ENCODE measurements at places on chromosomes 4 and X.
A peak's percentile ranks its signal among the peaks of the same experiment; 100 is the strongest.

- no peak for DNase-seq
Observed at GRCh38 chr4:151857368-151857767, 96.6 kb upstream of the GATB start.

DNA sequence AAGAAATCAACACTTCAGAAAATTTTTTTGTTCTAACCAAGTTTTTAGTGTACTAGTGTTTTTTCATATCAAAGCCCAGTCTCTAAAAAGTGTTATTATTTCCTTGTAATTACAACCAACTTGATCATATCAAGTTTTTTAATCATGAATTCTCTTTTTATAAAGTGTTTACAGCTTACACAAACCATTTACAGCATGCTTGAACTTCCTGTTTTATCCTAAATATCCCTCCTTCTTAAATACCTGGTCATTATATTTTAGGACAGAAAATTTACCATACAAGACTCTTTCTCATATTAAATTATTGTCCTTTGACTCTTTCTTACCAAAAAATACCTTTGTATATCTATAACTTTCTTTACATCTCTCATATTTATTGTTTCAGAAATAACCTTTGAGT, 89.4 kb upstream of the NPY2R start:
- DNase-seq, result no peak

DNA sequence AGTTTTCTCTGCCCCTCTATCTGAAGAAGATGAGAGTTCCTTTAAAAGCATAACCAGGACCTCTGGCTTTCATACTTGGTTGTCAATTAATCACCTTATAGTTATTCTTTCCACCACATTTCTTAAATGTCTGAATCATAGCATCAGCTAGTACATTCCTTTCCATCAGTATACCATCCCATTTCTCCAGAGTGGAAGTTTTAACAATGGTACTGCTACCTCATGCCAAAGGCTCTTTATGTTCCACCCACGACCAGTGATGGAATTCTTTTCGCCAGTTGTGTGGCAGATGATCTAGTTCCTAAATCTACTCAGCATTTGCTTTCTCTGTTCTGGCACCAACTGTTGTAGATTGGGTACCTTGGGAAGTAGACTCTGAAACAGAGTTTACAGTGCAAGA, 379.8 kb downstream of the ZNF674 start:
- no peak for DNase-seq

GRCh38 chrX:133053861-133054598, 42.9 kb downstream of the USP26 start:
- no peak for DNase-seq

- DNase-seq, result no peak
Observed at GRCh38 chrX:67543818-67544217, at the start of gene AR. Gene AR, plus strand, starts transcription at chrX:67544021. Its CDS starts 1,126 bp downstream, at chrX:67545147.

DNA sequence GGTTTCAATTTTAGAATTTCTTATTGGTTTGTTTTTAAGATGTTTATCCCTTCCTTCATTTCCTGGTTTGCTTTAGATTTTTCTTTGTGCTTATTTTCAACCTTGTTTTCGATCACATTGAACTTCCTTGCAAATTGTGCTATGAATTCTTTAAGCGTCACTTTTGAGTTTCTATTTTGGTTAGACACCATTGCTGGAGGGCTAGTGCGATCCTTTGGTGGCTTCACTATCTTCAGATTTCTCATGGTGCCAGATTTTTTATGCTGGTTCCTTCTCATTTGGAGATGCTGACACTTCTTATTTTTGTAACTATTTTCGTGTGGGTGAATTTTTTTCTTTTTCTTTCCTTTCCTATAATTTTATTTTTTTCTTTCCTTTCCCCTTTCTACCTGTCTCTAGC, 227.2 kb upstream of the HDX start:
- no peak for DNase-seq

- peak; percentile 34 for DNase-seq
Observed at GRCh38 chr4:86536151-86536550, 58.0 kb upstream of the PTPN13 start.

DNA sequence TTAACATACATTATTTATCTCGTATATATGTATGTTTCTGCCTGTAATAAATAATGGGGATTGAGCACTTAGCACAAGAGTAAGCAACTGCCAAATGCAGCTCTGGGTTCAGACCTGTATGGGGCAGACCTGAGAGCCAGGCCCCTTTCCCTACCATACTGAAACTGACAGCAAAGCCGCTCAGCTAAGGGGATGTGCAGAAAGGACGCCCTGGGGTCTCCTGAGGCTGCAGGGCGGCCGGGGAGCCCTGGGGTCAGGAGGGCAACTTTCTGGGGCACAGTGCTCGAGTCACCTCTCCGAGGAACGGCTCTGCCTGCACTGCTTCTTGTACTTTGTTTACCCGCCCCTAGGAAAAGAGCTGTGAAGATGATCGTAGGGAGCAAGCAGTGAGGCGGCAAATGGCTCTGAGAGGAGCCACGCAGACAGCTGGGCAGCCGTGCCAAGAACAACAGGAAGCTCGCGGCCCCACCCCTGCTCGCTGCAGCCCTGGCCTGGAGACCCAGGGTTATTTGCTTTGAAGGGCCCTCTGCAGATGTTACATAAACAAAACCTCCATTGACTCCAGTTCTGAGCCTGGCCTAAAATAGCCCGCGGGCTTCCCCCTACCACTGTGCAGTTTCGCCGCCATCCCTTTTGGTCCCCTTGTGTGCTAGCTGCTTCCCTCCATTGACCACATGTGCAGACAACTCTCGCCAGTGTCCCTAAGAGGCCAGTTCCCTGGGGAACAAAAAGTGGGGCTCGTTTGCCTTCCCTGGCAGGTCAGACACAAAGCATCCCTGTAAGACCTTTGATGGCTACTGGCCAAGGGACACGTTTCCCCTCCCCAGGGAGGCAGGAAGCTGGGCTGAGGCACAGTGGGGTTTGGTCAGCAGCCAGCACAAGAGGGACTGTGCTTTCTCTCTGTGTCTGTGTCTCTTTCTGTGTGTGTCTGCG, 111.3 kb upstream of the LNX1 start:
- DNase-seq, result peak; percentile 83

DNA sequence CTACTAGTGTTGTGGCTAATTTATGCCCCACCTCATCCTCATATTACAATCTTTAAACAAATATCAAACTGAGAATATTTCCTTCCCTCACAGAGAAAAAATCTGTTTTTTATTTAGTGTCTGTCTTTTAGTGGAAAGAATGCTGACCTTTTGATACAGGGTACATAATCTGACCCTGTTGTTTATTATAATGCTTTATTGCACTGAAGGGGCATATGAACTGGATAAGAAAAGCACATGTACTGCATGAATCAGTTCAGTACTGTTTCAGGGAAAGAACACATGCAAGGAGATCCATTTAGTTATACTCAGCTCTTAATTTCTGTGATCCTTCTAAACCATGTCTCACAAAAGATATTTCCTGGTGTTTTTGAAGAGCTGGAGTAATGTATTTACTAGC, 15.5 kb upstream of the DYNLT3 start:
- no peak for DNase-seq

DNA sequence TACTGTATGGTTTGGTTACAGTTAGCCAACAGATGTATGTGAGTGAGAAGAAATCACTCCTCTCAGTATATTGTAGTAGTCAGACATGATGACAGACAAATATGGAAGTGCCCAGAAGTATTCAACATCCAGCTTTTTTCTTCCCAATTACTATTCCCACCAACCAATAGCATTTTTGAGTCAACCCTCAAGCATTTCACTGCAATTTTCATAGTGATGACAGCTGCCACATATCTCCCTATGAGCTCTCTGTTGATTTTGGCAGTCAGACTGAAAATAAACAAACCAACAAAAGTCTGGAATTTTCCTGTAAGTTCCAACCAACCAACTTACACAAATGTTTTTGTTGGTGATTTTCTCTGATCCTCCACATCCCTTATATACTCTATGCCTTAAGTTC, 8.2 kb upstream of the TRAM1L1 start:
- DNase-seq, result peak; percentile 33

GRCh38 chr4:7390336-7390735, 44.4 kb downstream of the PSAPL1 start:
- DNase-seq, result no peak

- no peak for DNase-seq
Observed at GRCh38 chr4:80412322-80412721, 76.8 kb downstream of the CFAP299 start.

DNA sequence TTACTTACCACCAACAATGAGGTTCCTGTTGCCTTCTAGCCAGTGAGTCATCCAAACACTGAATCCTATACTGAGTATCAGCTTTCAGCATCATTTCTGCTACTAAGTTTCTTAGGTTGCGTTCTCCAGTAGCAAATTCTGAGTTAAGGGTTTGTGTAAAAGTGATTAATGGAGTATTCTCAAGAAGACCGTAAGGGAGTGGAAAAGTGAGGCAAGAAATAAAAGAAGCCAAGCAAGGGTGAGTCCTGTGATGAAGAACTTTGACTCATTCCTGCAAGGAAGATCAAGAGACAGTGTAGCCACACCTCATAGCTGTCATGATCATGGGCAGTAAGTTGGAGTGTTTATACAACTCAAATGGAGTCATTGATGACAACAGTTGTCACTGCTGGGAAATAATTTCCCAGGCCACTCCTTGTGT, 446.2 kb downstream of the RAPGEF2 start:
- no peak for DNase-seq

DNA sequence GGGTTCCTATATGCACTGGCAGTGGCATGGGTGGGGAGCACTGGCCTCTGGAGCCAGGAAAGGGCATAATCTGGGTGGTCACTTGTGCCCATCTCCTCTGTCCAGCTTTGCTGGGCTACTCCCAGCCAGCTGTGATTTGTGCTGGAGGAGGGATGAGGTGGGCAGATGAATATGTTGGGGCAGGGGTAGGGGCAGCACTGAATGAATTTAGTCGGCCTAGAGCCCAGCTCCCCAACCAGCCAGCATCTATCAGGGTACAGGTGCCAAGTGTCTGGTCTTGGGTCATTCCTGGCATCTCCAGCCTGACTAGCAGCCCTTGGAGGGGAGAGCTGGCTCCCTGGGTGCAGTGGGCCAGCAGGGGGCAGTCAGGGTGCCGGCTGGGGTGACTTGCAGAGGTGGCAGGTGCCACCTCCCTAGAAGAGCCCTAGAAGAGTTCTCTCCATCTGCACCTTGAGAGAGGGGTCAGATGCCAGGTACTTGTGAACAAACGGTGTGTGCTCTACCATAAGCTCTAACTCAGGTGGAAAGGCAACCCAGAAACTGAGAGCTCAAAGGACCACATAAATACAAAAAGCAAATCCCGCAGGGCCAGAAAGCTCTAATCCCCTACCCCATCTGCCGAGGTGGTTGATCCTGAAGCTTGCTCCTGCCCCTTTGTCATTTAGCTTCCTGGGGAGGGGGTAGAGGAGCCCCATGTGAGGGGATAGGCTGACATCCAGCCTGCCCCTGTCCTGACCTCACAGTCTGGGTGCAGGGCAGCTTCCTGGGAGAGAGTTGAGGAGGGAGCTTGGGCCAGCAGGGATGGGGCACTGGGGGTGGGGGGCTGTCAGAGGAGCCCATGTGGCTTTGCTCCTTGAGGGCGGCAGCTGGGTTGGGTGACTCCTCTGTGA, 2.2 kb downstream of the SORCS2 start:
- DNase-seq, result no peak

- peak; percentile 38 for DNase-seq
Observed at GRCh38 chr4:145481164-145481941, at the start of gene SMAD1. Gene SMAD1, plus strand, starts transcription at chr4:145481853. Its CDS starts 32,761 bp downstream, at chr4:145514614.

DNA sequence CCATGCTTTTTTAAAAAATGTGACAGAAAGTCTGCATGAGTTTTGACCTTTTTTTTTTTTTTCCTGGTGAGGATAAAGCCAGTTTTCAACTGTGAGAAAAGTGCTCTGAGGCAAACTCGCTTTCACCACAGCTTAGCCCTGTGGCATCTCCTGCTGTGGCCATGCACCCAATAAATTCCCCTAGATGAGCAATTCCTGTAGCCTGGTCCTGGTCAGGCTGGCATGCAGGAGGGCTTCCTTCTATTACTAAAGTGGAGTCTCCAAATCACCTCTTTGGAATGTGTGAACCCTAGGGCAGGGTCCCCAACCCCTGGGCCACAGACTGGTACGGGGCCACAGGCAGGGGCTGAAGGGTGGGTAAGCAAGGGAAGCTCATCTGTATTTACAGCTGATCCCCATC, 265.4 kb downstream of the RAPGEF2 start:
- DNase-seq, result no peak

GRCh38 chr4:186699881-186700397, 23.7 kb downstream of the FAT1 start:
- no peak for DNase-seq

GRCh38 chrX:122582280-122582974, 601.7 kb upstream of the GRIA3 start:
- DNase-seq, result no peak

DNA sequence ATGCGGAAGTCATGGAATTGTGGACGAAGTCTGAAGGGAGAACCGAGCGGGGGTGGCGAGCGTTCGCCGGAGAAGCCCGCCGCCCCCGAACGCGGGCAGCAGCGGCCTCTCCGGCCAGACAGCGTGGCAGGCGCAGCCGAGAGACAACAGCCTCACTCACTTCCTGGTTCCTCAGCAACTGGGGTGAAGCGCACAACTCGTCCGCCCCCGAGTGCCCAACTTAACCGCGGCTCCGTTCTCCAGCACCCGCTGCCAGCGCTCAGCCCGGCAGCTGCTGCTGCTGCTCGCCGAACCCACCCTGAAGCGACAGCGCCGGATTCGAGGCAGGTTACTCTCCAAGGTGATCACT, 68.0 kb downstream of the NOCT start:
- no peak for DNase-seq

DNA sequence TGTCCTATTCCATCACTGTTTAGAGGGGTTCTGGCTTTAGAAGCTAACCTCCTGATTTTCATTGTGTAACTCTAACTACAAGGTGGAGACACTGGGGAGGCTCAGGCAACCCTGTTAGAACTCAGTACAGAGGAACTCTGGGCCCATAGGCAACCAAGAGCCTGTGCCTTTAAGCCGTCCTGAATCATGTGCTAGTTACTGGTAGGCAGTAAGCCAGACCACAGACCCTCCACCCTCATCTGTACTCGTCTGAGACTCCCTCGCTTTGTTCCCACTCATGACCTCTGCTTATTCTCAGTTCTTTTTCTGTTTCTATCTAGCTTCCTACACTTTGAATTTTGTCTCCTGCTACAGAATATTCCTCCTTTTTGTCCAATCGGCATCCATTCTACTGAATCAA, 31.4 kb downstream of the TBC1D1 start:
- DNase-seq, result no peak

- DNase-seq, result no peak
Observed at GRCh38 chr4:77084019-77084639, 8.3 kb upstream of the CCNI start.

DNA sequence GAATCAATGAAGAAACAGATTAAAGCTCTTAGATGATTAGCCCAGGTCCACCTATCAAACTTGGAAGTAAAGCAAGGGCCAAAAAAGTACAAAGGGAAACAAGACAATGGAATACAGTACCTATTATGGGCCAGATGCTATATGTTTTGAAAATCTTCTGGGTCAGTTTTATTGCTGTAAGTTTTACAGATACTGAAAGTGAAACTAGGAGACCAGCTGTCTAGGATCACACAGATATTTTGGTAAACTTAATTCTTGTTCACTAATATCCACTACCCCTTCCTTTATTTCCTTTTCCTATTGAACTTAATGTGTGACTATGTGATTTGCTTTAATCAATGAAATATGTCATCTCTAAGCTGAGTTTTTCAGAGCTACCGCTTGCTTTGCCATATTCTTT, 505.4 kb upstream of the PITX2 start:
- DNase-seq, result no peak

All from brain pericyte (primary cell).